ENCODE measurements at places on chromosomes 16 and 17. TPM values are rescaled to one million over a fixed set of nuclear protein-coding genes. Genes with fewer than 3 reads are reported as not detected.

- no peak overlapping the region for H3K27ac ChIP-seq
- no peaks in the 10 kb centered on the region for H3K4me1 ChIP-seq
- DNase-seq: no peak
- H3K4me3 ChIP-seq: no peak overlapping the region
- no peaks in the 10 kb centered on the region for H3K36me3 ChIP-seq
These were observed 918.8 kb upstream of the CDH8 start for GRCh38 chr16:62955033-62955349.

GRCh38 chr16:48011878-48012658 lies 143.7 kb downstream of the ABCC12 start:
- no peak overlapping the region for H3K27ac ChIP-seq
- H3K4me1 ChIP-seq: no peaks in the 10 kb centered on the region
- H3K27me3 ChIP-seq: no peaks in the 10 kb centered on the region
- DNase-seq: no peak
- no peak overlapping the region for H3K4me3 ChIP-seq

DNA sequence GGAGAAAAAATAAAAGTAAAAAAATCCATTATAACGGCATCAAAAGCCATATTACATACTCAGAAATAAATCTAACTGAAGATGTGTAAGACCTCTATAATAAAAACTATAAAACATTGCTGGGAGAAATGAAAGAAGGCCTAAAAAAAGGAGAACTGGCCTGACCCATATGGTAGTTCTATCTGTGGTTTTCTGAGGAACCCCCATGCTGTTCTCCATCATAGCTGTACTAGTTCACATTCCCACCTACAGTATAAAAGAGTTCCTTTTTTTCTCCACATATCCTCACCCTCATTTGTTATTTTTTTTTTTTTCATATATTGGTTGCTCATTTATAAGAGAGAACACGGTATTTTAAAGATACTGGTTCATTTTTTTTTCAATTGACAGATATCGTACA lies 191.8 kb downstream of the STX8 start:
- no peak overlapping the region for H3K4me3 ChIP-seq
- H3K4me1 ChIP-seq: no peaks in the 10 kb centered on the region
- DNase-seq: no peak
- H3K27me3 ChIP-seq: no peaks in the 10 kb centered on the region
- no peaks in the 10 kb centered on the region for H3K36me3 ChIP-seq

DNA sequence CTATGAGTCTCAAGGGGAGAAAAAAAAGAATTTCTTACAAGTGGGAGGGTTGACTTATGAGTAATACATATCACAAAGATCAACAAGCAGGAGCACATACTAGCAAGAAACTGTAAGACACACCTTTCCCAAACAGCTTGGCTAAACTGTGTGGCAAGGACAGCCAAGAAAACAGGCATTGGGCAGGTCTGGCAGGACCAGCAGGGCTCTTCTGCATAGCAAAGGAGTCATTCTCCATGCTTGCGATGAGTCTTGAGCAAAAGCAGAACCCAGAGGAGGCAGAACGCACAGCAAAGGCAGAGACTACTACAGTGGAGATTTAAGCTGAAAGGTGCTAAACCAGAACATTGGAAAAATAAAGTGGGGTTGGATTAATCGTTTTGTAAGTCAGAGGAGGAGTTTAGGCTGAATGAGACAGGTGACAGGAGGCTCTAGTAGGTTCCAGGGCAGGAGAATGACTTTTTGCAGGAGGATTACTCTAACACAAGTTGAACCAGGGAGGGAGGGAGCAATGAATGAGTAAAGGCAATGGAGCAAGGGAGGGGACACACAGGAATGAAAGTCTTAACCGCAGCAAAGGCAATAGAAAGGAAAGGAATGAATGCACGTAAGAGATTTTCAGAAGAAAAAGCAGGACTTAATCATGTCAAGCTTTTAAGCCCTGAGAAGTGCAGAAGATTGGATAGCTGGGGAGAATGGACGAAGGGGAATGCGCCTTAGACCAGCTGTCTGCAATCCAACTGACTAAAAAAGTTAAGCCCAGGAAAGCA lies 2.7 kb downstream of the N4BP1 start:
- no peak for DNase-seq
- no peak overlapping the region for H3K27ac ChIP-seq
- no peak overlapping the region for H3K4me3 ChIP-seq
- no peaks in the 10 kb centered on the region for H3K27me3 ChIP-seq

The ZSCAN10 gene
- total RNA-seq: not detected

The MPV17L gene
- 2.4 TPM for total RNA-seq

The TCF25 gene
- 224 TPM for total RNA-seq
